AG09309 (cell line): ENCODE measurements at places on chromosomes 3 and 15.

DNA sequence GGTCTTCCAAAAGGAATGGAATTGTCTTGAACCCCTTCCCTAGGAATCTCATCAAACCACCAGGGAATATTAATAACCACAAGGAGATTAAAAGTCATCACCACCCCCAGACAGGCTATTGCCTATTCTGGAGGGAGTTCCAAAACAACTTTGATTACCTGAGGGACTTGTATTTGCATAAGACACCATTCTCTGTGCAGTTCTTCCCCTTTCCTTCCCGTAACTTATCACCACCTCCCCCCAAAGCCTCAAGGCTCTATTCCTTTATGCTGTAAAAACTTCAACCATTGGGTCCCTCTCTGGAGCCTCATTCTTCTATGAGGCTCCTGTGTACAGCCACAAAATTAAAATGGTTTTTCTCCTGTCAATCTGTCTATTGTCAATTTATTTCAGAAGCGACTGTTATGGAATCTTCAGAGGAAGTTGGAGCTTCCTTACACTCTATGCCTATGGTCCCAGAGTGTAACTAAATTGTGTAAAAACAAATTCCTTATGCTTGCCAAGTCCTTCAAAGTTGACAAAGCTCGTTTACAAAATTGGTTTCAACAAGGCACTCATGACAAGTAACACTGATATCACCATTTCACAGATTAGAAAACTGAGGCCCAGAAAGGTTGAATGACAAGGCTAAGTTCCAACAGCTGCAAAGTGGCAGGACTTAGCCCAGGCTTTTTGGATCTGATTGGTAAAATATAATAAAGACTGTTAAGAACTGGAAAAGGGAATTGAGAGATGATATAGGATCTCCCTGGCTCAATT is 68.3 kb upstream of the HERC1 start:
- no peak for DNase-seq

GRCh38 chr3:125103406-125103805 is 47.6 kb upstream of the HEG1 start:
- DNase-seq: no peak

DNA sequence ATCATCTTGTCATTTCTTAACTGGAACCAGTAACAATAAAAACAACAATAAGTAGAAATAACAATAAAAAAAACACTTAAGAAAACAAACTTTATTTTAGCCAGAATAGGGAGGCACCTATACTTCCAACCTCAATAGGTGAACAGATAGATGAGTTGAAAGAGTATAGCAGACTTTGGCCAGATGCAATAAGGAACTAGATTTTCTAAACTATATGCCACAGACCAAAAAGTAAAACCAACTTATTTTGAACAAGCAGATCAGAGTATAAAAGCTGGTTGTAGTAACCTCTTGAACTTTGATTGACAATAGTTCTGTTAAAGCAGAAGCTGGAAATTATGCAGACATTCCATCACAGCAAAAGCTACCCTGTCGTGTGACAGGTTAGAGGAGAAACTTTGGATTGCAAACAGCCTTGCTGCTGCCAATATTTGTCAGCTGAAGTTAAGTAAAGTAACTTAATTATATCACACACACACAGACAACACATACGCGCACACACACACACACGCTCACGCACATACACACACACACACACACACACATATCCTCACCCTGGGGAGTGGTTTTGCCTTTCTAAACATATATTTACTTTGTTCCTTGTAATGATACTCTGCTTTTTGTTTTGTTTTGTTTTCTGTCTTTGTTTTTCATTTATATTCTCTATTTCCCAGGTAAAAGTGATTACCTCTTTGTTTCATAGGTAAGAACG is 903.6 kb downstream of the VGLL3 start:
- DNase-seq: no peak

DNA sequence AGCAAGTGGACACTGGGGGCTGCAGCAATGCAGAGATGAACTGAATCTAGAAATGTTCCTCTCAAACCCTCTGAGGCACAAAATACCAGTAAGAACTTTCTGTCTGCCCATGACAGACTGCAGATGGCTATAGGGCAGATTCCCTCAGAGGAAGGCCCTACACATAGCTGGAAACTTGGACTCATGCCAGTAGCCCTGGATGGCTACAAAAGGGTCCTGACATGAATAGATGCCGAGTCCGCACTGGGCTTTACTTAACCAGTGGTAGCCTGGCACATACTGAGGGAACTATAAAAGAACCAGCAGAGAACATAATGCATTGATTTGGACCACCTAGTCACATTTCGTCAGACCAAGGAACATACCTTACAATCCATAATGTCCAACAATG is 66.7 kb downstream of the C3orf80 start:
- DNase-seq: no peak

DNA sequence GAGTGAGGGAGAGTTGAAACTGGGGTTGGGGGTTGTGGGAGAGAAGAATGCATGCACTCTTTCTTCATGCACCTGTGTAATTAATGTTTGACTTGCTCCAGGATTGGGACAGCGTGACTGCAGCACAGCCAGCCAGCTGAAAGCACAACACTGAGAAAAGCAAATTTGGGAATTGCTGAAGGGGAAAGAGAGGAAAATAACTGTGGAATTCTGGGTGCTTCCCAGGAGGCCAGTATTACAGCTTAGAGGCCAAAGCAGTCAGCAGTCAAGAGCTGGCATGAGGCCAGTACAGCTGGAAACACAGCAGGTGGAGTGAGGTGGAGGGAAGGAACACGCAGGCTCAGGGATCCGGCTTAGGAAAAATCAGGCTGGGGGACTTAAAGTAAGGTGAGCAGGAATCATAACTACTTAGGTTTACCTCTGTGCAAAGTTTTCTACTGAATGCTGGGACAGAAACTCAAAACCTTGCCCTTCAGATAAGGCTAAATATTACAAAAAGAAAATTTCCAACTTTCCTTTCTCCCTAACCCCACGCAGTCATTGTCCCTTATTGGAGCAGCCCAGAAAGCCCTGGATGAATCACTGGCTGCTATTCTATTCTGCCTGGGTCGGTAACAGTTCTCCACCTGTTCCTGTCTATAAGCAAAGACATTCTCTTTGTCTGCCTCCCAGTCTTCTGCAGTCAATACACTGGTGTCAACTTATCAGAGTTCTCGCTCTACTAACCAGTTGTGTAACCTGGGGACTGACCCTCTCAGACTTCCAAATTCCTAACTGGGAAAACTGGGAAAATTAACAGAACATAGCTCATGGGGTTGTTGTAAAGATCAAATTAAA is 167.2 kb downstream of the MAGI1 start:
- DNase-seq: no peak

DNA sequence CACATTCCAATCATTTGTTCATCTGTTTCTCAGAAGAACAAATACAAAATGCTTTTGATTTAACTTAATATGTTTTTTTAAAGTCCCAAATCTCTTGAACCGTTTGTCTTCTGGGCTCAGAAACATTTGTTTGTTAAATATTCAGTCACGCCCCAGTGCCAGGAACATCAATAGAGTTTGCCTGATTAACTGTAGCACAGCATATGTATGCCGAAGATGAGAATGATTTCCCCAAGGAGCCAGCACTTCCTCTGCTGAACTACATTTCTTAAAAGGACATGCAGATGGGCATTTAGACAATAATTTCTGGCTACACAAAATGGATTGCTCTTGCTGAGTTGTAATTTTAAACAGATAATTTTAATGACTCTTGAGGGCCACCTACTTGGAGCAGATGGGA is 191.6 kb upstream of the FAM3D start:
- DNase-seq: no peak

DNA sequence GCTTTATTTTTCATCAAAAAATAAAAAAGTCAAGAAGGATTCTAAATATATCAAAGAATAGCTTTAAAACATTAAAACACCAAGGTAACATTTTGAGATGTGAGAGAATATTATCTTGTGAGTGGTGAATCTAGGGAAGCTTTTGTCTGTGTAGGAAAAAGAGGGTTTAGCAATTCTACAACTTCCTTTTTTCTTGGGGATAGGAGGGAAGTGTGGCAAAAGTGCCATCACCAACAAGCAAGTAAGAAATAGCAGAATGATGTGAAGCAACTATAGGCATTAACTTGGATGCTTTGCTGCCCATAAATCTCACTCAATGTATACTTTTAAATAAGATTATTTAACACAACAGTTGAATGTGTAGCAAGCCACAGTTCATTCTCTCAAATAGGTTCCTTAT is 57.8 kb upstream of the SUCLG2 start:
- no peak for DNase-seq

GRCh38 chr15:78040653-78041244 is 36.8 kb downstream of the TBC1D2B start:
- no peak for DNase-seq

DNA sequence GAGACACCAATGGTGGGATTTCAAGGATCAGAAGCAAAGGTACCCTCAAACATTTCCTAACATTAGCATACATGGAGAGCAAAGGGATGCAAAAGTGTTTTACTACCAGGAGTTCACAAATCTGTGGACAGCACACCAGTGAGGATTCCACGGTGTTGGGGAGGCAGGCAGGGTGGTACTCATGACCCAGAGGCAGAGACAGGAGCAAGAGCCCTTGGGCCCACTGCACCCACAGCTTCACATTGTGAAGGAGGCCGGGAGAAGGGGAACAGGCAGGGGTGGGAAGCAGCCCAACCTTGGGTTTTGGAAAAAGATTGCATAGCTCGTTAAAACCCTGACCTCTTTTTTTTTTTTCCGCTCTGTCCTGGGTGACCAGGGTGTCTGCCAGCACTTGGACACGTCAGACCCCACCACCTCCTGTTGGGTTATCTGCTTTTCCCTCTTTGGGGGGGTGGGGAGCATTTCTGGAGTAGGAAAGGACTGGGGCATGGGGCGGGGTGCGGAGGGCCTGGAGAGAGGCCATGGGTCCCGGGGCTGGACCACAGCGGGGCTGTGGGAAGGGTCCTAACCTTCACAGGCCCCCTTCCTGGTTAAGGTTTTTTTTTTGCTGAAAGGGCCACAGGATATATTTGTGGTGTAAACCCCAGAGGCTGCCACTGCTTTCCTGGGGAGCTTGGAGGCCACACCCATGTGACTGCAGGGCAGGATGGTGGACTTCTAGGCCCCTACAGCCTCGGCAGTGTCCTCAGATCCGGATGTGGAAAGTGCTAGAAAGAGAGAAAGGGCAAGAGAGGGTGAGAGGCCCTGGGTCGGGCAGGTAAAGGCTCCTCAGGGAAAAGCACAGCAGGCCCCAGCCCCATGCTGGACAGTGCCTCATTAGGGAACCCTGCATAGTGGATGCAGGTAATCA is 12.5 kb downstream of the SH2D7 start:
- DNase-seq: no peak

GRCh38 chr3:108312656-108313055 is 16.3 kb downstream of the HHLA2 start:
- DNase-seq: peak; percentile 14

DNA sequence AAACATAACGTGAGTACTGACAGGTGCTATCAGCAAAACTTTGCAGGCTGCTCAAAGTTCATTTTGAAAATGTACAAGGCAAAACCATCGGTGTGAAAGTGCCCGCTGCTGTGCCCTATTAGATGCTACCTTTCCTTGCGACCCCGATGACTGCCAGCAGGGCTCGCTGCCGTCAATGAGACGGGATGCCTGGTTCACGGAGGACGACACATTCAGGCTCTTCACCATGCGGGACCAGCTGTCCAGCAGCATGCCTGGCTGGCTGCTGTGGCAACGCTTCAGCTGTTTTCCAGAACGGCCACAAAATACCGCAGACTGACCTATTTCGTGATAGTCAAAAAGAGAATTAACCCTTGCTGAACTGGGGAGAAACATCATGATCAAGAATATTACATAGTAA is 92.7 kb upstream of the OCA2 start:
- peak; percentile 44 for DNase-seq

DNA sequence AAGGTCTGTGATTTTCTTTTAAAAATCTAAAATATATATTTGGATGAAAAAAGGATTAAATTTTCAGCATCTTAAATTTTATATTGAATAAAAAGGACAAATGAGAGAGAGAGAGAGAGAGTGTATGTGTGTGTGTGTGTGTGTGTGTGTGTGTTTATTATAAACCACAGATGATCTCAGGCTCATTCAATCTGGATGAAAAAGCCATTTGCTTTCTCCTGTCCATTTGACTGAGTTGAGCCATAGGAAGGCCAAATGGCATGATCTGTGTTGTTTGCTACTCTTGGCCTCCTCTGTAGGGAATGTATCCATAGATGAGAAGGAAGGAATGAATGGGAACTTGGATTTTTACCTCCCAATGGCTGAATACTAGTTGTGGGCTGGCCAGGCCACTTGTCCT is 92.5 kb upstream of the MEX3B start:
- no peak for DNase-seq

- DNase-seq: no peak
Observed at GRCh38 chr15:67820122-67820991, 5.0 kb upstream of the SKOR1 start.

DNA sequence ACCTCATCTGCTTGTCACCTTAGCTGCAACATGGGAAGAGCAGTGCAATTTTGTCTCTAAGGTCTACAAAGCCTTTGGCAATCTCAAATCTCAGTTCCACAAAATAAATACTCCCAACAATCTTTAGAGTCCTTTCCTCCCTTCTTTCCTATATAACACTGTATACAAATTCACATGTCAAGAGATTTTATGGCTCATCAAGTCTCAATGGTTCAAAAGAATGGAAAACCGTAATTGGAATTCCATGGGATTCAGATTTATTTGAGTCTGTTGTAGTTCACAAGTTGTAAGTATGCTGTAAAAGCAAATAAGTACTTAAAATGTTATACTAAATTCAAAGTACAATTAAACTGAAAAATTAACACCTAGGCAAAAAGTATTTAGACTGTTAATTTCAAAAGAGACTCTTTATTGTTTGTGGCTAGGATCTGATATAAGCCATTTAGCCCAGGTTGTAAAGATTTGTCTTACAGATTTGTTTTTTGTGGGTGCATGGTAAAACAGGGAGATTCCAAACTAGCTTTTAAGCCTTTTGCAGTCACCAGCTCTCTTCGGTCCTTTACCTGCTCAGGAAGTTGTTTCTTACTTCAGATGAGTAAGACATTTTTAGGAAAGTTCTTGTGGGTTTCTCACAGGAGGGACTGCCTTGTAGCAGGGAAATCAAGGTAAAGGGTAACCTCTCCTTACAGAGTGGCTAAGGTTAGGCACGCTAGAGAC is 50.1 kb downstream of the CMSS1 start:
- no peak for DNase-seq

GRCh38 chr3:53328746-53329145 is 18.6 kb downstream of the DCP1A start:
- DNase-seq: no peak

GRCh38 chr3:38347421-38348200 is 1.0 kb downstream of the XYLB start:
- no peak for DNase-seq
